ENCODE measurements at places on chromosomes 5 and 9.

GRCh38 chr5:59661954-59662615 is 231.4 kb downstream of the PDE4D start:
- no peak for DNase-seq

- no peak for DNase-seq
Measured at GRCh38 chr5:59588922-59589321, 304.6 kb downstream of the PDE4D start.

DNA sequence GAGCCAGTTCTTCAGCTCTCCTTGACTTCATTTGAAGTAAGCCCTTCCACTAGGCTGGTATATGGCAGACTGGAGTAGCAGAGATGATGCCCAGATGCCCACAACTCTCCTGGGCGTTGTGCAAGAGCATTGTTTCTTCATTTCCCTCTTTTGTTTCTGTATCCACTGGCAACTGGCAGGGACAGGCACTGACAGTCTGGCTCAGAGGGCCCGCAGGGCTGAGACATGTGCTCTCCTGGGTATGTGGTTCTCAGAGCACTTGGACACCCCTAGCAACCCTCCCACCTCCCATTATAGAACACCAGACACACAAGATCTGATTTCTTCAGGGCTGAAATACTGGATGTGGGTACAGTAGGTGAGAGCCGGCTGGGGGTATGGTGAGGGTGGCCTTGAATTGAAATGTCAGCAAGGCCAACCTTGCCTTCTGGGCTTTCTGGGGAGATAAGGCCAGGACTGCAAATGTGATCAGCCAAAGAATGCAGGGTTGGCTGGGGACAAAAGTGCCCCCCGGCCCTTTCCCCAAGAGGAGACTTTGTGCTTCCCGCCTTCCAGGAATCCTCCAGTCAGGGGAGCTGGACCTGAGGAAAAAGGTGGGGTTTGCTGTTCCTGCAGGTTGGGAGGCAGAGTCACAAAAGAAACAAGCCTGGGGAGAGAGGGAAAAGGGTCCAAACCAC is 28.6 kb upstream of the CTNNA1 start:
- DNase-seq, result no peak

DNA sequence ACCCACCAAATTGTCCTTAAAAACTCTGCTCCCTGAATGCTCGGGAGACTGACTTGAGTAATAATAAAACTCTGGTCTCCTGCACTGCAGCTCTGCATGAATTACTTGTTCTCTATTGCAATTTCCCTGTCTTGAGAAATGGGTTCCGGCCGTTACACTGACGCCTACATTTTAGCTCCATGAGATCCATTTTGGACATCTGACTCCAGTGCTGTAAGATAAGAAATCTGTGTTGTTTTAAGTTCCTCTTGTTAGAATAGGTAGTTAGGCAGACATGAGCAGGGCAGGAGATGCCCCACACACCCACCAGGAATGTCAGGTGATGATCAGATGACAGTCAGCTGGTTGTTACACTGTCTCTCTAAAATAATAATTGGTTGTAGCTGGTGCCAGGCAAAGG is 125.8 kb upstream of the SHB start:
- DNase-seq, result no peak

DNA sequence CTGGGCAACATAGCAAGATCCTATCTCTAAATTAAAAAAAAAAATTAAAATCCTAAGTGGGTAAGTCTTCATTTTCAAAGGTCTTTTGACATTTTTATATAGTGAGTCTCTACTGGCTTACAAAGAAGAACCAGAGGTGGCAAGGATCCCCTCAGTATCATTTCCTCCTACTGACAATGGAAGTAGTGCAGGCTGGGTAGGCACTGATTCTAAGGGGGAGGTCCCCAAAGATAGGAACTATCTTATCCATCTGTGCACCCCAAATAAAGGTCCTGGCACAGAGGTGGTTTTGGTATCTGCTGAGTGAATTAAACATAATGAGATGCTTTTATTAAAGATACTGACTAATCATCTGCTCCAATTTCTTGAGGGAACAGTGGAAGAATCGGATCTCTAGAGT is 4.2 kb downstream of the FAM193B start:
- DNase-seq, result no peak

- DNase-seq, result no peak
Measured at GRCh38 chr5:164059471-164059870, 554.1 kb downstream of the MAT2B start.

- no peak for DNase-seq
Measured at GRCh38 chr5:14322437-14323187, 179.5 kb downstream of the TRIO start.

DNA sequence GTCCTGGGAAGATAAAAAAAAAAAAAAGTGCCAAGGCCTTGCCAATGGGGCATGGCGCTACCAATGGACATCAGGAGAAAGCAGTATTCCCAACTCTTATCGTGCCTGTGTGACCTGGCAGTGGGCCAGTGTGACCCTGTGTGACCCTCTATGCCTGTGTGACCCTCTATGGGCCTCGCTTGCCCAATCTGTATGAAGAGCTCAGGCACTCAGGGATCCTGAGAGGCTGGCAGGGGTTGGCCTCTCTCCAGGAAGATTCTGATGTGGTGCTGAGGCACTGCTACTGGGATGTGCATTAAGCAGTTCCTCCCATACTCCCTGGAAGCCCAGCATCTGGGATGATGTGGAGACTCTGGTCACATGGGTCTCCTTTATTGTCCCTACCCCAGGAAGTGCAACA is 179.2 kb downstream of the MACROH2A1 start:
- no peak for DNase-seq

DNA sequence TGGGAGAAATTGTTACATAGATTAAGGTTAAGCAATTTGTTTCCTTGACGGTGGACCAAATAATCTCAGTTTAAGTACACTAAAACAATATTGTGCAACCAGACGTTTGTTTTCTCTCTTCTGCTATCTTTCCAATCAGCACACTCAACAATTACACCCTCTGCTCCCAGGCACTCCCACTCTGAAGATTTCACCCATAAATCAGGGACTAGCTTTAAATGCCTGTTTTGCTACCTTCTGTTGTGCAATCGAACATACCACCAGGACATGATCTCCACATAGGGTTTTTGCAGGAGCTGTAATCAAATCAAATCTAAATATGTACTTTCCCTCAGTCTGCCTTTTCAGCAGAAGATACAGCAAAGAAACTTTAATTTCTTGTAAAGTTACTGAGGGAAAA is 405.8 kb upstream of the TLE4 start:
- DNase-seq, result no peak

DNA sequence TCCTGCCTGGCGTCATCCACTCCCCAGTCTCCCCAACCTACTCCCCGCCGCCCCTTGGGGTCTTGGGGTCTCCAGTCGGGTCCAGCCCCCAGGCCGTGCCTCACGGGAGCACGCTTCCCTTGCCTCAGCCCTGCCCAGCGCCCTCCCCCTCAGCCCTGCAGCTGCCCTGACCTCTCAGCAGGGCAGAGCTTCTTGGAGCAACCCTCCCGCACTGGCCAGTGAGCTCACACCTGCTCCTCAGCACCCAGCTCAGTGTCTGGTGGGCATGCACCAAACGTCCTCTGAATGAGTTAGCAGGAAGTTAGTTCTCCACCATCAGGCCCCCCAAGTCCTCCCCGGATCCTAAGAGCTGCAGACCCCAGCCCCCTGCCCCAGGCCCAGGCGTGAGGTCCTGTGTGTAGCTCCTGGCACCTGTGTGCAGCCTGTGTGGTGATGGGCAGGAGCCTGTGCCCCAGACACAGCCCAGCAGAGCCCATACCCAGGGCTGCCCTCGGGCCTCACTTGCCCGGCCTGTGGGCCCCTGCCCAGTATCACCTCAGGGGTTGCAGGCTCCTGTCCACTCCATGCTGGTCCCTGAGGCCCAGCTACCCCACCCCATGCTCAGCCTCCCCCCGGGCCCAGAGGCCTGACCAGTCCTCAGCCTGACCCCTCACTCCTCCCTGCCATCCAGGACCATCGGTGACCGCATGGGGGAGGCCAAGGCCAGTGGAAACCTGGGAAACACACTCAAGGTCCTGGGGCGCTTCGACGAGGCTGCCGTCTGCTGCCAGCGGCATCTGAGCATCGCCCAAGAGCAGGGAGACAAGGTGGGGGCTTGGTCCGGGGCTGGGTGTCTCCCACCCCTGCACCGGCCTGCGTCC is 8.2 kb downstream of the GPSM1 start:
- DNase-seq, result no peak

DNA sequence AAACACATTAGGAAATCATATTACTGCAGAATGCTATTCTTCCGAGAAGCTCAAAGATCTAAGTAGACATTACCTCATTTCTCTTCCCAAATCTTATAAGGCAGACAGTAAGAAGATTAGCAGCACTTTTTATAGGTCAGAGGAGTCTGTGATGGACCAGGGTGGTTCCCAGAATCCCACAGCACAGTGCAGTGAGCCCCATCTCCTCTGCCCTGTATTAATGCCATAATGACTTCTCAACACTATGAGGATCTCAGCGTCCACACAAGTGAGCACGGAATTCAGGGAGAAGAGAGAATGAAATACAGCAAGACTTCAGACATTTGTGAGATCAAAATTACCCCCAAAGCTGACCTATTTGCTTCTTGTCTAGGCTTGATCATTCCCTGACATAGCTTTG is 49.9 kb downstream of the PRUNE2 start:
- no peak for DNase-seq

DNA sequence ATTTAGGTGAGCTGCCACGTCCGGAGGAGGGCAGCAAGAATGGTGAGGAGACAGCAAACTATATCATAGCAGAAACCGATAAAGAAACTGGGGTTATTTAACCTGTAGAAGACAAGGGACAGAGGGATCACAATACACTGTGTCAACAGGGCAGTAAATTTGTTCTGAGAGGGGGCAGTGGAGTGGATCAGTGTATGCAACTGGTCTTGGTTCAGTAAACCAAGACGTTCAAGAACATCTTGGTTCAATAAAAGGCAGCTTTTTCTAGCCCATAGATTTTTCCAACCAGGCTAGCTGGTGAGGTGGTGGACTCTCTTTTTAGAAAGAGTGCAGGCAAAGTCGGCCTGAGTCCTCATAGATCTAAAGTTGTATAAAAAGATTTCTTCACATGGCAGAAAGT is 55.3 kb downstream of the PLAC8L1 start:
- no peak for DNase-seq

DNA sequence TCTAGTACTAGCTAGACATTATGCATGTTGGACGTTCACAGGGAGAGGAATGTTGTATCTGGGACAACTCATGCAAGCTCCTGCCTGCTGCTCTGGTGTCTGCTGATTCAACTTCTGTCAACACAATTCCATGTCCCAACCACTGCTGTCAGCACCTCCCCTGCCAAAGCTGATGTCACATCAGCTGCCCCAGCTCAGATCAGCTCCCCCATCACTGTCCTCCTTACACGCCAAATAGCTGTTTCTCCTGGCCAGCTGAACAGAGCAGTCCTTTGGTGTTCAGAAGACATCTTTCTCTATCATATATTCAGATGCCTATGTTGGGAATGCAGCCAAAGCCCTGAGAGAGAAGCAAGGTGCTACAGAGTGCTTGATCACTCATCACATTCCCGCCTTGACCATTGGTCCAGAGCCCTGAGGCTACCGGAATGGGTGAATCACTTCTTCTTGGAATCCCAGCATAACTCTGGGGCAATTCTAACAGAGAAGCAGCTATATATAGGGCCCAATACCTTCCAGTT is 223.3 kb downstream of the SEC61B start:
- DNase-seq, result no peak

DNA sequence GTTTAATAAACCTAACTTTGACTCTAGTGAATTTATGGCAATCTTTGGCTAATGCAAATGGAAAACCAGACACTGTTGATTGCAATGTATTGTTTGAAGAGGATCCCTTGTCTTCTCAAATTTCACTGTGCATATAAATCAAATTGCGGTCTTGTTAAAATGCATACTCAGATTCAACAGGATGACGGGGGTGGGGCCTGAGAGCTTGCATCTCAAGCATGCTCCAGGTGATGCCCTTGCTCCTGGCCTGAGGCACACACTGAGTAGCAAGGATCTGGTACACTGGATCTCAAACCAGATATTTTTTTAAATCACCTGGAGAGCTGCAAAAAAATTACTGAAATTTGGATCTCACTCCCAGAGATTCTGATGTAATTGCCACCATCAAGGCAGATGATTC is 463.7 kb downstream of the DNAH5 start:
- DNase-seq, result no peak

- no peak for DNase-seq
Measured at GRCh38 chr5:38598296-38598993, 42.0 kb upstream of the LIFR start.

DNA sequence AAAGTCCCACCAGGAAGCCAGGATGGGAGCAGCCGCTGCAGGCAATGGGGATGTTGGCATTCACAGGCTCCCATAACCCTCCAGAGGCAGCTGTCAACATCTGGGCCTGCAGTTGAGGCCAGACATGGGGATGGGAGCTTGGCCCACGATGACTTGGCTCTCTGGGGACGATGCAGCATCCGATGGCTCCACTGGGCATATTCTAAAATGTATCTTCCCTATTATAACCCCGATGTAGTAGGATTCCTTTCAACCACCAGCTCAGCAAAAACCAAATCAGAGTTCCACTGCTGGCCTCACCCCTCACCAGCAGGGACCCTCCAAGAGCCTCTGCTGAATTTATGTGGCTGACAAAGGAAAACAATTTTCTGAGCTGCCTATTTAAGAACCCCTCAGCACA is 7.1 kb downstream of the SPRY4 start:
- DNase-seq, result no peak

- DNase-seq, result no peak
Measured at GRCh38 chr5:53381-54174, 38.4 kb upstream of the PLEKHG4B start.

DNA sequence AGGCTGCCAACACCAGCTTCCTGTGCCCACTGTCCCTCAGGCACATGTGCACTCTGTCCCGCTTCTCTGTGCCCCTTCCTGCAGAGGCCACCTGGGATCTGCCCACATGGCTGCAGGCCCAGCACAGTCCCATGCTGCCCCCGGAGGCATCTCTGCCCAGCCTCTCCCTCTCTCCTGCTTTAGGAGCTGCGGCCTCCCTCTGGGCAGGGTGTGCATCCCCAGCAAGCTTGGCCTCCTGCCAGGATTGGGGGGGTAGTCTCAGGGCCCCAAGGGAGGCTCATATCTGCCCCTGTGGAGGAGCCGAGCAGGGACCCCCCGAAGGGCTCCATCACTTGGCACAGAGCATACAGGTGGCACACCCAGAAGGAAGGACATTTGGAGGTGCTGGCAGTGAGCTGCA is 24.8 kb downstream of the FLT4 start:
- DNase-seq, result no peak

All from central memory CD4-positive, alpha-beta T cell (primary cell).